ENCODE measurements at places on chromosomes 16 and 17. TPM values are rescaled to one million over a fixed set of nuclear protein-coding genes. Genes with fewer than 3 reads are reported as not detected.

DNA sequence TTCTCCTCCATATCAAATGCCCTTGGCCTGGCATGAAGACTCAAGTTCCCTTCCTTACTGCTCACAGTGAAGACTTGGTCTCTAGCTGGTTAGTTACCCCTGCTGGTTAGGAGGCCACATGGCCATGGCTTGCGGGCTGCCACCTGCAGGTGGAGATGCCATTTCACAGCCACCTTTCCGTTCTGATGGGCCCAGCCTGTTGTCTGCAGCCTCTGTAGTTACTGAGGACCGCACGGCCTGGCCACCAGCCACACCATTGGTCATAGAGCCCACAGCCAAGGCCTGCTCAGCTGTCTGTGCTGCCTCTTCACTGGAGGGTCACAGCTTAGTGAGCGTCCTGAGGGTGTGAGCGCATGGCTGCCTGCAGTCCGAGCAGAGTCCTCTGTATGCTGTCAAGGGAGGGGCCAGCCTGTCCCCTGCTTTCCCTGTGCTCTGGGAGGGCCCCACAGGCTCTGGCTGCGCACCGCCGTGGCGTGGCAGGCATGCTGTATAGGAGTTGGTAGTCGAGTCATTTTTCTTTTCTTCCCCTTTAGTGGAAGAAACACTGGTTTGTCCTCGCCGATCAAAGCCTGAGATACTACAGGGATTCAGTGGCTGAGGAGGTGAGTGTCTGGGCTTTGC, 59.2 kb downstream of the PLD6 start:
- peaks cover 98% of the 10 kb centered on the region for H3K36me3 ChIP-seq
- H3K27ac ChIP-seq = no peak overlapping the region
- DNase-seq = no peak
- H3K27me3 ChIP-seq = no peaks in the 10 kb centered on the region
- no peak overlapping the region for H3K4me3 ChIP-seq
- H3K4me1 ChIP-seq = no peaks in the 10 kb centered on the region

Gene ABCC12
- total RNA-seq = not detected

GRCh38 chr17:71902894-71903506, 217.8 kb upstream of the SOX9 start:
- no peaks in the 10 kb centered on the region for H3K27me3 ChIP-seq
- H3K4me3 ChIP-seq = no peak overlapping the region
- no peak overlapping the region for H3K27ac ChIP-seq
- no peak for DNase-seq
- no peaks in the 10 kb centered on the region for H3K4me1 ChIP-seq
- no peaks in the 10 kb centered on the region for H3K36me3 ChIP-seq

Gene GAS2L2
- total RNA-seq = not detected

Gene PPP1R1B
- total RNA-seq = not detected

Gene KRT28
- total RNA-seq = not detected

Gene ASPHD1
- not detected for total RNA-seq

DNA sequence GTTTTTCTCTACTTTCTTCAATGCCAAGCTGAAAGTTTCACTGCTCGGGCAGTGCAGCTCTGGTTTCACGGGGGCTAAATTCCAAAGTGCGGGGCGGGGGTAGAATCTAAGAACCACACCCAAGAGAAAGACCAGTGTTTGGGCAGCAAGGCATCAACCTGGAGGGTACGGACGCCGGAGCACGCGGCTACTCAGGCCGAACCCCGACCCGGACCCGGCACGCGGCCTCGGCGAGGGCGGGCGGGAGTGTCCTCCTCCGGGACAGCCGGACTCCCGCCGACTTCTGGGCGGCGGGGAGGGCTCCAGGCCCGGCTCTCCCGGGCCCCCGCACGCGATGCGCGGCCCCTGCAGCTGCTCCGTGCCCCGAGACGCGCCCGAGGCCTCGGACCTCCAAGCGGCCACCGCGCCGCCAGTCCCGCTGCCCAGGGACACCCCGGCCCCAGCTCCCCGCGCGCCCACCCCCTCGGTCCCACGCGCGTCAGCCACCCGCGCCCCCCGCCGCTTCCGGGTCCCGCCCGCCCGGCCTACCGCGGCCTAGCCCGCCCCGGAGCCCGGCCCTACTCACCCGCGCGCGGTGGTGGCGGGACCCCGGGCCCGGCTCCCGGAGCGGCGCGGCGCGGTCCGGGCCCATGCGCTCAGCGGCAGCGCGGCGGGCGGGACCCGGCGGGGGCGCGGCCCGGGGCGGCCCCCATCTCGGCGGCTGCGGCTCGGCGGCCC, 561 bp downstream of the AXIN1 start:
- no peaks in the 10 kb centered on the region for H3K27me3 ChIP-seq
- H3K4me1 ChIP-seq = peaks cover 15% of the 10 kb centered on the region
- DNase-seq = peak; percentile 93
- peaks cover 4% of the 10 kb centered on the region for H3K36me3 ChIP-seq
- H3K27ac ChIP-seq = peak overlapping the region; percentile 87

Gene CIITA
- total RNA-seq = 88.0 TPM

Gene HOXB4
- total RNA-seq = 4.7 TPM

- H3K36me3 ChIP-seq = peaks cover 6% of the 10 kb centered on the region
- DNase-seq = no peak
- no peak overlapping the region for H3K4me3 ChIP-seq
- peaks cover 80% of the 10 kb centered on the region for H3K27me3 ChIP-seq
Measured at GRCh38 chr17:79799538-79800324, 2.9 kb upstream of the CBX8 start.

DNA sequence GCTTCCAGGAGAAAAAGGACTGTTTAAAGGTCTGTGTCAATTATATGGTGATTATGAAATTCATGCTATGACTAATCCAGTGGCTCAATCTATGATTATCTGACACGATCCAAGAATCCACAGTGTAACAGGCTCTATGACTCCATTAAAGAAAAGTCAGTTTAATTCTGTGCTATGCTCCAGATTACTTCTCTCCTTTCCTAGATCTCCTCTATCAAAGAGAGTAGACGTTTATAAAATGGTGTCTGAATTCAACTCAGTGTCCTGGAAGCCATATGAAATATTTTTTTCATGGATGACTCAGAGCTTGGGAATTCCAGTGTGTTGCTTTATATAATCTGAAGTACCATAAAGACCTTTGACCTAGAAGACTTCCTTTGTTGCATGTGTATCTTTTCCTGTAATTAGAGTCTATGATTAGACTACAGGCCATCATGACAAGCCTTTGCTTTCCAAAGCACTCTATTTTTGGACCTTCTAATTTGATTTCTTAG, 27.0 kb upstream of the NF1 start:
- H3K36me3 ChIP-seq = no peaks in the 10 kb centered on the region
- H3K27ac ChIP-seq = peak overlapping the region; percentile 61
- no peak for DNase-seq
- H3K4me1 ChIP-seq = peaks cover 7% of the 10 kb centered on the region

GRCh38 chr16:8886593-8887430, 4.7 kb downstream of the LITAFD start:
- peaks cover 18% of the 10 kb centered on the region for H3K36me3 ChIP-seq
- no peak overlapping the region for H3K27ac ChIP-seq
- no peaks in the 10 kb centered on the region for H3K27me3 ChIP-seq

Gene ABCC6
- 0.42 TPM for total RNA-seq

GRCh38 chr16:88340755-88341150, 42.0 kb upstream of the ZNF469 start:
- H3K27ac ChIP-seq = no peak overlapping the region
- H3K4me1 ChIP-seq = no peaks in the 10 kb centered on the region
- DNase-seq = no peak

Gene PRSS21
- 1.3 TPM for total RNA-seq

DNA sequence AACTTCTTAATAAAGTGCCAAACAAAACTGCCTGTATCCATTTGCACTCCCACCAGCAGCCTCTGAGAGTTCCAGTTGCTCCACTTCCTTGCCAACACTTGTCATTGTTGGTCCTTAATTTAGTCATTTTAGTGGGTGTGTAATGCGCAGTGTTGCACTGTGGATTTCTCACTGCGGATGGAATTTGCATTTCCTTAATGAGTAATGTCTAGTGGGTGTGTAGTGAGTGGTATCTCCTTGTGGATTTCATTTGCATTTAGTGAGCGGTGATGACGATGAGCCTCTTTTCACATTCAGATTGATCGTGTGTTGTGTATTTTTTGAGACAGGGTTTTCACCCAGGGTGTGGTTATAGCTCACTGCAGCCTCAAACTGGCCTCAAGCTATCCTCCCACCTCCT, 4.1 kb upstream of the MSLN start:
- DNase-seq = no peak
- no peaks in the 10 kb centered on the region for H3K36me3 ChIP-seq
- no peak overlapping the region for H3K4me3 ChIP-seq
- H3K27me3 ChIP-seq = no peaks in the 10 kb centered on the region
- H3K27ac ChIP-seq = no peak overlapping the region

Gene CLDN6
- not detected for total RNA-seq

Gene MYH11
- total RNA-seq = 107 TPM

Gene HID1
- 25.9 TPM for total RNA-seq

Gene LCAT
- total RNA-seq = 28.5 TPM

Gene COX6A2
- total RNA-seq = not detected

Measured in spleen (tissue), 13 donors.